ENCODE measurements at places on chromosomes 7 and 10.

DNA sequence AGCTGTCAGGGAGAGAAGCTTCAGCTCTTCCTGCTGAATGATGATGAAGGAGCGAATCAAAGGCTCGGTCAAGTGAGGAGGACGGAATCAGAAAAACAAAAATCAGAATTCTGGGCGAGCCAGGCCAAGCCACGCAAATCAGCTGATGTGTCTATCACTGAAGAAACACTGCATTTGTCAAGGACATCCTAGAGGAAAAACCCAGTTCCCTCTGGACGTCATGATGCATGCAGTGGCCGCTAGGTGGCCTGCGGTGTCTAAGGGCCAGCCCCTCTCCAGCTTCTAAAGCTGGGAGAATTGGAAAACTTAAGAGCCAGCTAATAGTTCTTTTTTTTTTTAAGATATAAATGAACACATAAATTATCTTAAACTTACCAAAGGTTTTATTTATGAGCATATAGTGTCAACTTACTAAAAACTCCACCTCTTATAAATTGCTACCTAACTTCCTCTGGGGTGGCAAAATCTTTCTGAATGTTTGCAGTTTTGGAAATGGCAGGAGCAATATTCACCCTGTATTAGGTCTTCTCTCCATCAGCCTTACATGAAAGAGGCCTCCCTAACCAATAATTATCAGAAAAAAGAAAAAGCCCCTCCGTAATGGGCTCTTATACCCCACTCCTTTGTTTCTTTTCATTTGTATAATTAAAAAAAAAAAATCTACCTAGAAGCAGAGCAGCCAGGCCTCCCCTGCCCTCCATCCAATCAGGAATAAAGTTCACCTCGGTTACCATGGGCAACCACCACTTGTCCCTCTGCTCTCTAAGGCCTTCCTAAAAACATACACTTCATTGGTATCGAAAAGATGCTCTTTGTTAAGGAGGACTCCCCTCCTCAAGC is 186.8 kb downstream of the USP6NL start:
- no peak for DNase-seq

- DNase-seq, result no peak
Observed at GRCh38 chr7:48741545-48741944, 182.8 kb upstream of the CDC14C start.

DNA sequence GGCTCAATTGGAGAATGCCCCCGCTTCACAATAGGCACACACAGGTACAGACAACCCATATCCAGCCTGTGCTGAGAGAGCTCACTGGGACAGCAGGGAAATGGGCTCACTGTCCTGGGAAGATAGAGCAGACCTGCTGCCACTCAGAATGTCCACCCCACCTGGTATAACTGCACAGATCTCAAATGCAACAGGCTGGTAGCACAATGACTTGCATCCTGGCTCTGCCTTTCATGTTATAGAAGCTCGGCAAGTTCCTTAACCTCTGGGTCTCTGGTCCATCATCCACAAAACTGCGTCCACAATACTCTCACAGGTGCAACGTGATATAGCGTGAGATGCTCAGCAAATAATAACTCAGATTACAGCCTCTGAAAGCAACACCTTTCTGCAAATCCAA is 295.4 kb downstream of the GRID1 start:
- no peak for DNase-seq

- DNase-seq, result no peak
Observed at GRCh38 chr7:131655866-131656265, 99.4 kb upstream of the PODXL start.

- DNase-seq, result no peak
Observed at GRCh38 chr10:17236468-17237148, 8.6 kb downstream of the VIM start.

GRCh38 chr7:84236398-84236797 is 41.8 kb upstream of the SEMA3A start:
- DNase-seq, result no peak

DNA sequence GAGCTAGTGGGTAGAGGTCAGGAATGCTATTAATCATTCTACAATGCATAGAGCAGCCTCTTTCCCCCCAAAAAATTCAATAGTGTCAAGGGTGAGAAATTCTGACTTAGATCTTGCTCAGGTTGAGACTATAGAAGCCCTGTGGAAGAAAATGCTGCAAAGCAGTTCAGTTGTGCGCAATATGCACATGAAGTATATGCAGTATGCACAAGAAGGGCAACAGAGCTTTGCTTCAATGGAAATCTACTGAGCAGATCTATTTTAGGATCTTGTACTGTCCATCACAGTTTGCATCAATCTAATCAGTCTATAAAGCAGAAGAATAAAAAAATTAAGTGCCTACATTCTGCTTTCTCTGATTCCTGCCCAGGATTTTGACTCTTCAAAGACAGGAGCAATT is 225.8 kb upstream of the STEAP1 start:
- no peak for DNase-seq

DNA sequence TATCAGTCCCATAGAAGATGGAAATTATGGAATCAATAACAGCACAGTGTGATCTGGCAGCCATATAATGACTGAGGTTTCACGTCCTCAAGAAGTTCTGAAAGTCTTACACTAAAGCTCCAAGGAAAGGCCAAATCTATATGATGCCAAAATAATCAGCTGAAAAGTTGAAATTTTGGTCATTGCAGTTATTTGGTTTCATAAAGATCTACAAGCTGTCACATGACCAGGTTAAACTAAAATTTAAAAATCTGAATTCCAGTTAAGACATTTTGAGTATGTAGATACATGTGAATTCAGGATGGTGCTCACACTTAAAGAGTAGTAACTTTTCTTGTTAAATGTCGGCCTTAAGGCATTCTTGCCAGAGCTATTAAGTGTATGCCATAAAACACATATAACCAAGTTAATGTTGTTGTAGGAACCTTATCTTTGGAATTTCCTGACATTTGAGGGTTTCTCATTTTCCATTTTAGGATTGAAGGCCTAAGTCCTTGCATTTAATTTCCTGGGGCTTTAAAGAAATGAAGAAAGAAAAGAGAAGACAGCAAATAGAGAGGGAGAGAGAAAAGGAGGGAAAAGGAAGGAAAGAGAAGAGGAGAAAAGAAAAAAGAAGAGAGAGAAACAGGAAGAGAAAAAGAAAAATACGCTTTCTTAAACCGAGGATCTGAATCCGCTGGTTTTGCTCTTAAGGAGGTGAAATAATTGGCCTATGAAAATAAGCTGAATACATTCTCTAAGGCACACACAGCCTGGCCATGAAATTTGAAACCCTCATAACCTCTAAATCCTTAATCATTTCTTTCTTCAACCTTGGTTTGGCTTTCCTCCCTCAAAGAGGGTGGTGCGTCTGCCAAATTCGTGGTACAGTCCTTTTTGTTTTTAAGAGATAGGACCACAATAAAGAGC is 43.8 kb downstream of the DENND2A start:
- DNase-seq, result no peak
